Upper lobe of left lung (tissue), 6 donors: ENCODE measurements at places on chromosomes 16 and 17. TPM values are rescaled to one million over a fixed set of nuclear protein-coding genes. Genes with fewer than 3 reads are reported as not detected.

SOX9 gene
- total RNA-seq = 3.3 TPM

DNA sequence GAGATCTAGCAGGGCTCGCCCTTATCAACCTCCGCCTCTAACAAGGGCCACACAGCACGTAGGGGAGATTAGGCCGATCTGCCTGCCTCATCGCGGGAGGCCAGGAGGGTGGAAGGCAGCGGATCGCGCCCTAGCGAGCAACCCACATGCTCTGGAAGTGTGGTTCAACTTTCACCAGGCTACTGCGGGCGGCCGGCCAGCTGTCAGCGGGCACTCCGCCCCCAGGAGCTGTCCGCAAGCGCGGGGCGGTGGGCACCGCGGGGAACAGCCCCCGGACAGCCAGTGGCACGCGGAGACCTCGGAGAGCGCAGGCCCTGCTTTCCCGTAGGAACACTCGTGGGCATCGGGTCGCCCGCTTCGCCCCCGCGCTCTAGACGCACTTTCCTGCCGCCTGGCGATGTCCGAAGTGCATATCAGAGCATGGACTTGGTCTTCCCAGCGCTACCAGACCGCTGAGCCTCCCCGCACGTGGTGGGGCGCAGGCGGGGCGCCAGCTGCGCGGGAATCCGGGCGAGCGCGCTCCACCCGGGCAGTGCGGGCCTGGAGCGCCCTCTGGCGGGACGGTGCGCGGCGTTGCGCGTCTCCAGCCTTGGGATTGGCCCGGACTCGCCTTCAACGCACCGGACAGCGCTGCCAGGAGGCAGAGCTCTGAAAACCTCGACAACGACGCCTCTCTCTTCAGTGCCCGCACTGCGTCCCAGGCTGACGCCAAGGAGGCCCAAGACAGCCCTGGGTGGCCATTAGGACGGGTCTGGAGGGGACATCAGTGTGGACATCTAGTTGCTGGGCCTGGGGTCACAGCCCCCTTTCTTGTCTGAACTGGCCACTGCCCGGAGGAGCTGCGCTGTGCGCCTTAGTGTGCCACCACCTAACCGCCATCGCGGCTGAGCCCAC is 3.6 kb upstream of the ZNHIT3 start:
- H3K27me3 ChIP-seq = no peaks in the 10 kb centered on the region
- H3K36me3 ChIP-seq = no peaks in the 10 kb centered on the region
- DNase-seq = peak; percentile 98
- H3K27ac ChIP-seq = no peak overlapping the region
- peaks cover 28% of the 10 kb centered on the region for H3K4me1 ChIP-seq
- peak overlapping the region; percentile 43 for H3K4me3 ChIP-seq

DNA sequence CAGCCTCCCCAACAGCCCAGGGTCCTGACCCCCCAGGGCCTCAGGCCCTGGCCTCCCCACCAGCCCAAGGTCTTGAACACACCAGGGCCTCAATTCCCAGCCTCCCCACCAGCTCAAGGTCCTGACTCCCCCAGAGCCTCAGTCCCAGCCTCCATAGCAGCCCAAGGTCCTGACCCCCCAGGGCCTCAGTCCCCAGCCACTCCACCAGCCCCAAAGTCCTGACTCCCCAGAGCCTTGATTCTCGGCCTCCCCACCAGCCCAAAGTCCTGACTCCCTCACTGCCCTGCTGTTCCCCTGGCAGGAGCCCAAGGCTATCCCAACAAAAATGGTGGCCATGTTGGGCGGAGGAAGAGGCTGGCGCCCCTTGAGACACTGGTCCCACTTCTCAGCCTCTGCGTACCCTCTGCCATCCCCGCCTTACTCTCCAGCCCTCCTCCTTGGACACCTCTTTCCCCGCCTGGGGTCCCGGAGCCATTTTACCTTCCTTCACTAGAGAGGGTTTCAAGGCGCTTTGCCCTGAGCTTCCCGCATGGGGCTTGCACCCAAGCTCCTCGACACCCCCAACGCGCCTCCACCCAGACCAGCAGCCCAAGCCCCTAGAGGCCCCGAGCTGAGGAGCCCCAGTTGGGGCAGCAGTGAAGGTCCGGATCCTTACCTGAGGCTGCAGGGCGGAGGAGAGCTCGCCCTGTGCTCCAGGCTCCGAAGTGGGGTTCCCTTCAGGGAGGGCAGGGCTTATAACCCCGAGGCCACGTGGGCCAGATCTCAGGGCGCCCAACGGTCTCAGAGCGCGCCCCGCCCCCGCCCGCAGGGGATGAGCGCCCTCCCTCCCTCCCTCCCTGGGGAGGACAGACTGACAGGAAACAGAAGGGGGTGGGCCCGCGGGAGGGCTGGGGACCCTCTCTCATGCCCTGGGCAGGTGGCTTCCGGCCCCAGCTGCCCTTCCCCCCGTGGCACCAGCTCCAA is 3.5 kb upstream of the TSPOAP1 start:
- peaks cover 31% of the 10 kb centered on the region for H3K4me1 ChIP-seq
- peaks cover 5% of the 10 kb centered on the region for H3K27me3 ChIP-seq
- H3K4me3 ChIP-seq = peak overlapping the region; percentile 37
- DNase-seq = peak; percentile 95
- H3K36me3 ChIP-seq = no peaks in the 10 kb centered on the region

DNA sequence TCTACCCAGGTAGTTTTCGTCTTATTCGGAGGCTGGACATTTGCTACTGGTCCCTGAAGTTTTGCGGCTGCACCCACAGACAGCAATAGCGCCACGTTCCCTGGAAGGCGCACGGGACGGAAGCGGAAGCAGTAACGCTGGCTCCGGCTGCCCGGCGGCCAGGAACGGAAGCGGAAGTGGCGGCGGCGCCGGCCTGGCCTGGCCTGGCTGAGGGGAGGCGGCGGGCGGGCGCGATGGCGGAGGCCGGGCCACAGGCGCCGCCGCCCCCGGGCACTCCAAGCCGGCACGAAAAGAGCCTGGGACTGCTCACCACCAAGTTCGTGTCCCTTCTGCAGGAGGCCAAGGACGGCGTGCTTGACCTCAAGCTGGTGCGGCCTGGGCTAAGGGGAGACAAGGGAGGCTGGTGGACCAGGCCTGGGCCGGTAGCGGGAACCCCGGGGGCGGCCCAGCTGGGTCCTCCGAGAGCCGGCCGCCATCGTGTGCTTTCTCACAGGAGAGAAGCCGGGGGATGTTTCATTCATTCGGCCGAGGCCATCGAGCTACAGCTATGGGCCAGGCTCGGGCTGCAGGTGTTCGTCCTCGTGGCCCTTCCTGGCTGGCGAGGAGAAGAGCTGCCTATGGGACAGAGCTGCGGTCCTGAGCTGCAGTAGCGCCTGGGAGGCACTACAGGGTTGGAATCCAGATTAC is at the start of gene E2F4:
TSS of gene E2F4 (plus strand) at position 161 of the 687 bp plus-strand sequence. CDS start at position 234, 73 bp downstream.
- H3K36me3 ChIP-seq = peaks cover 18% of the 10 kb centered on the region
- no peaks in the 10 kb centered on the region for H3K27me3 ChIP-seq
- DNase-seq = peak; percentile 95

DNA sequence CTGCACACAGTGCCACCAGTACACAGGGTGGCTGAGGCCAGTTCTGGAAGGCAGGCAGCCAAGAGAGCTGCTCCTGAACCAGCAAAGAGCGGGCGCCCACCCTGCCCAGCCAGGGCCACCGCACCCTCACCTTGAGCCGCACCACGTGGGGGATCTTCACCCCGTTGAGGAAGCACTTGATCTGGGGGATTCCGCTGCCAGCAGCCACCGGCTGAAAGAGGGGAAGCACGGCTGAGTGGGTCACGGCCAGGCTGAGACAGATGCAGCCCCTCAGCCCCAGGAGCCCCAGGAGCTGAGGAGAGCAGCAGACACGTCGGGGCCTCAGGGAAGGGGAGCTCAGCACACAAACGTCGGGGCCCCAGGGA is 14.6 kb upstream of the CCDC154 start:
- no peak for DNase-seq
- no peak overlapping the region for H3K4me3 ChIP-seq
- H3K36me3 ChIP-seq = peaks cover 78% of the 10 kb centered on the region
- H3K27ac ChIP-seq = no peak overlapping the region
- H3K27me3 ChIP-seq = no peaks in the 10 kb centered on the region

DNA sequence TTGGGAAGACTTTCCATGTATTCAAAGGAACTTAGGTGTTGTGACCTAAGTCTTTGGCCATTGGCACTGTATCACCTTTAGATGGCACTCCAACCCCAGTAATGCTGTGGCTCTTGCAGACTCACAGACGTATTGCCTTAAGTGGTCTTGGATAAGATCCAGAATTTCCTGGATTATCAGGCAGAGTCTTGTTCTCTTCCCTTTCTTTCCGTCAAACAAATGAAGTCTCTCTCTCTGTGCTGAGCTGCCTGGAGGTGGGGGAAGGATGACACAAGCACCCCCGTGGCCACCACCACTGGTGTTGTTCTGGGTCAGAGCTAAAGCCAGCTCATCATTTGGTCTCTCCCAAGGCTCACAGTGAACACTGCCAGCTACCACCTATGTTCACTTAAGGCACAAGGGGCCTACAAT is 789.9 kb upstream of the KIF2B start:
- no peak overlapping the region for H3K4me3 ChIP-seq
- no peaks in the 10 kb centered on the region for H3K27me3 ChIP-seq
- no peak overlapping the region for H3K27ac ChIP-seq
- H3K36me3 ChIP-seq = no peaks in the 10 kb centered on the region
- no peak for DNase-seq

- peaks cover 2% of the 10 kb centered on the region for H3K36me3 ChIP-seq
- no peaks in the 10 kb centered on the region for H3K4me1 ChIP-seq
- no peak overlapping the region for H3K27ac ChIP-seq
- H3K4me3 ChIP-seq = no peak overlapping the region
Observed at GRCh38 chr16:90031931-90032673, 12.8 kb upstream of the DBNDD1 start.

DNA sequence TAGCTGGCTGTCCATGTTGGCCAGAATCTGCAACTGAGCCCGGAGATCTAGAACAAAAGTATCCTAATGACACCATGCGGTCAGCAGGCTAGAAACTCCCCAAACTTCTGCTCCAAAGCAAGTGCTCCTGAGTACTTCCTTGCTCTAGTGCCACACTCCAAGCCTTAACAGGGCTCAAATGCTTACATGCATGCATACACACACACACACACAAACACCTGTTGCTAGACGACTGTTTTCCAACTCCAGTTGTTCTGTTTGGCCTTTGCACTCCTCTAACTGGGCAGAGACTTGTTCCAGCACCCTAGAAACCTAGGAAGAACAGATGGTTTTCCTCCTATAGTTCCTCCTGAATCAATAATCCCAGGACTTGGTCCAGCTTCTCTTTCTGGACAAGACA is 7.7 kb upstream of the ALDOC start:
- no peak overlapping the region for H3K4me3 ChIP-seq
- no peak for DNase-seq
- H3K27ac ChIP-seq = no peak overlapping the region
- H3K27me3 ChIP-seq = no peaks in the 10 kb centered on the region
- no peaks in the 10 kb centered on the region for H3K36me3 ChIP-seq
